Camera-type eye (tissue), 1 donor: ENCODE measurements at places on chromosomes 7 and 10. TPM values are rescaled to one million over a fixed set of nuclear protein-coding genes. Genes with fewer than 3 reads are reported as not detected.

ADRB1 gene
- 1.6 TPM for total RNA-seq

HOXA10 gene
- not detected for total RNA-seq

FBXO24 gene
- 2.5 TPM for total RNA-seq

AKR1C4 gene
- total RNA-seq, result not detected

OR2A1 gene
- 0.44 TPM for total RNA-seq
